ENCODE measurements at places on chromosomes 11 and 22.

GRCh38 chr11:73344191-73344607 lies 32.0 kb upstream of the RELT start:
- DNase-seq = no peak

- DNase-seq = no peak
These were observed 24.3 kb downstream of the CCDC15 start for GRCh38 chr11:124978316-124978715.

DNA sequence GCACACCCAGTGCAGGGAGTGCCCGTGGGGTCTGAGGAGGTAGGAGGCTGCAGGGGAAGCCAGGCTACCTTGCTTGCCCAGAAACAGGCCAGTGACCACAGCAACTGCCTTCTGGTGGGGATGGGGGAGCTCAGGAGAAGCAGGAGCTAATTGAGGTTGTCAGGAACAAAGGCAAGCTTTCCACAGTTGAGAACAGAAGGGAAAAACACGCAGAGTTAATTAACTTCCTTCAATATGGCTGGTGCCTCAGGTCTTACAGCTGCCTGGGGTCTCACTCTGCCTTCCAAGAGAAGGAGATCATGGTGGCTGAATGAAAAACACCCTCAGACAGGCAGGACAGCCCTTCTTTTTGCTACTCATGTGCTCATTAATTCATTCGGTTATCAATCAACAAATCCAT lies 127.9 kb upstream of the SYT13 start:
- no peak for DNase-seq

GRCh38 chr22:19571995-19572394 lies 47.8 kb upstream of the CLDN5 start:
- no peak for DNase-seq
